ENCODE measurements at places on chromosomes 4 and X. TPM values are rescaled to one million over a fixed set of nuclear protein-coding genes. Genes with fewer than 3 reads are reported as not detected.

DNA sequence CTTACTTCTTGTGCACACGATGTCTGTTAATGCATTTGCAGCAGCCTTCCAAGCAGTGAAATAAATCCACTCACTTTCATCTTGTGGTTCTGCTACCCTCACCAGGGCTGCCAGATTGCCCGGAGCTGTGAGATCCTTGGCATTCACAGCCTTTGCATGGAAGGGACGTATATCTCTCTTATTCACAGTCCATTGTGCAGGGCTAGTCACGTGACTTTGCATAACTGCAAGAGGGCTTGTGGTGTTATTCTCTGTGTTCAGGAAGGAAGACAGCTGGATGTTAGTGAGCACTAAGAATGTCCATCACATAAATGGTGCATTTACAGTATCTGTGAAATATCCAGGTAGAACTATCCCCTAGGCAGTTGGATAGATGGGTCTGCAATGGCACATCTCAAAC lies 96.5 kb upstream of the BEND4 start:
- no peak for DNase-seq

DNA sequence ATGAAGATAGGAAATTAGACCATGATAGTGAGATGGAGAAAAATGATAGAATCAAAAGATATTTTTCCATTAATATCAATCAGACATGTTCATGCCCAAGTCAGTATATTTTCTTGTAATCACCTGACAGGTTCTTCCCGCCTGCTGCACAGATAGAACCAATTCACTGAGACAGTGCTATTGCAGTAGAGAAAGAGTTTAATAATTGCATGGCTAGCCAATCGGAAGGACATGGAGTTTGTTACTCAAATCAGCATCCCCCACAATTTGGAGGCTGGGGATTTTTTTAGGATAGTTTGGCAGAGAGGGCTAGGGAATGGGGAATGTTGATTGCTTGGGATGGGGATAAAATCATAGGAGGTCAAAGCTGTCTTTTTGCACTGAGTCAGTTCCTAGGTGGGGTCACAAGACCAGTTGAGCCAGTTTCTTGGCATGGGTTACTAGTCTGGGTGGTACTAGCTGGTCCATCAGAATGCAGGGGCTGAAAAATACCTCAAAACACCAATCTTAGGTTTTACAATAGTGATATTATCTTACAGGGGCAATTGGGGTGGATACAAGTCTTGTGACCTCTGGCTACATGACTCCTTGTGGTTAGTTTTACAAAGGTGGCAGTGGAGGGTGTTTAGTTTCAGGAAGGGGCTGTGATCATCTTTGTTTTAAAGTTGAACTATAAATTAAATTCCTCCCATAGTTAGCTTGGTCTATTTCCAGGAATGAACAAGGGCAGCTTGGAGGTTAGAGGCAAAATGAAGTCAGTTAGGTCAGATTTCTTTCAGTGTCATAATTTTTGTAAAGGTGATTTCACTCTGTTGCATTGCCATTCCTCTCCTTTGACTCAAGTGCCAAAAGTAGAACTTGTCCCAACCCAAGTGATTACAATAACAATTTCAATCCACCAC lies 100.3 kb upstream of the PDE5A start:
- no peak for DNase-seq

- DNase-seq: peak; percentile 21
These were observed 19.9 kb upstream of the PABPC5 start for GRCh38 chrX:91414713-91415112.

HELQ gene
- total RNA-seq: 11.7 TPM

- no peak for DNase-seq
These were observed 488.5 kb downstream of the RPA4 start for GRCh38 chrX:97372001-97372766.

SLC7A11 gene
- 10.4 TPM for total RNA-seq

TIMM17B gene
- 71.8 TPM for total RNA-seq

RIPPLY1 gene
- not detected for total RNA-seq

GRCh38 chr4:2354760-2355159 lies 63.7 kb downstream of the ZFYVE28 start:
- DNase-seq: no peak

LRRC66 gene
- total RNA-seq: 1.5 TPM

BGN gene
- total RNA-seq: 0.56 TPM

DNA sequence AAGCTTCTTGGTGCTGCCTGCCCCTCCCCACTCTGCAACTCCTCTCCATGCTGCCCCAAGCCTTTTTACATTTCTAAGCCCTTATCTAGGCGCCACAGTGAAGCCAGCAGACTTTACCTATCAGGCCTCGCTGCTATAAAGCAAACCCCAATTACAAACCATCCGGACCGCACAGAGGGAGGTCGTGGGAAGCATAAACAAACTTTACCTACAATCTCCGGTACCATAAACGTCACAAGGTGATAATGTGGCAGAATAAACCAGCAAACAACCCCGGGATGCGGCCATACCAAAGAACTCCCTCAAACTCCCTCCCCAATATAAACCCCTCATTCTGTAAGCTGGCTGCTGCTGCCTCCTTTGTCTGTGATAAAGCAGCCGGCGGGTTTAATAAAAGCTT lies 54.0 kb upstream of the ZCCHC13 start:
- DNase-seq: no peak

GRCh38 chr4:13117185-13117584 lies 367.0 kb downstream of the RAB28 start:
- no peak for DNase-seq

CFI gene
- total RNA-seq: not detected

- no peak for DNase-seq
These were observed 46.9 kb downstream of the CHST7 start for GRCh38 chrX:46620505-46620904.

PWWP3B gene
- total RNA-seq: 0.78 TPM
